ENCODE measurements at places on chromosomes 7 and 10.

DNA sequence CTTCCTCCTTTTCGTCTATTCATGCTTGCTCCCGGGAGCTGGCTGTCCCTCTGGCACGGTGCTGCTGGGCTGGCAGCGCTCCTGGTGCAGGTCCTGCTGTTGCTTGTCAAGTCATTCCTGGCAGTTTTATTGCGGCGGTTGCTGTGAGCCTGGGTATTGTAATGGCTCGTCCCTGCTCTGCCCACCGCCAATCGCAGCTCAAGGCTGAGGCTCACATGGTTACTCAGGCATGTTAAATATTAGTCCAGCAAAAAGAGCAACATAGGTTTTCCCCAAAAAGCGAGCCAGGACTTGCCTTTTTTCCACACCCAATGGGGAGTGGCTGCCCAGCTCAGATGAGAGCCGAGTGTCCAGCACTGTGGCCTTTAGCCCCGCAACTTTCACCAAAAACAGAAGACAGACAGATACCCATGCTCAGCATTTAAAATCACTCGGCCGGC lies 492.9 kb upstream of the FOXK1 start:
- no peak for ATAC-seq

DNA sequence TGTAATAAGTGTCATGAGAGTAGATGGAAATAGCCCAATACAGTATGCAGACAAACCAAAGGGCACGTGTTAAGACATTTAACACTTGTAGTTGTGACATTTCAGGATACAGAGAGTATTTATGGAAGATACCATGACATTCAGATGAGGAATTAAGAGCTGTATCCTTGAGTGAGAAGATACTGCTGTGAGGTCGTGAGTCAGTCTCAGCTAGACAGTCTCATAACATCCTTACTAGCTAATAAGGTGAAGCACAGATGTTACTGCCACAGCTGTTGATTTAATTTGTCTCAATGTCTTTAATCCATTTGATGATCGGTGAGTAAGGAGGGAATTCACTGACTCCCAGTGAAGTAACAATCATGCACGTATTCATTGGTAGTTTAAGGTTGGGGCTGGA lies 288.0 kb upstream of the AKR1E2 start:
- ATAC-seq: no peak

DNA sequence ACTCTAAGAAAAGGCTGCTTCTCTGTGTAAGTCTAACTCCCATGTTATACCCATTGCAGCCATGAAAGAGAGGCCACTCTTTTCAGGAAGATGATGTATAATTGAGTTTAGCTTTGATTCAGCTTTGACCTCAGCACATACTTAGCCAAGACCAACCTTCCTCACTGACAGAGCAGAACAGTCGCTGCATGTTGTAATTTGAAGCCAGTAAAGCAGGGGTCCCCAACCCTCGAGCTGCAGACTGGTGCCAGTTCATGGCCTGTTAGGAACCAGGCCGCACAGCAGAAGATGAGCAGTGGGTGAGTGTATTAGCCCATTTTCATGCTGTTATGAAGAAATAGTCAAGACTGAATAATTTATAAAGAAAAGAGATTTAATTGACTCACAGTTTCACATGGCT lies 223.9 kb downstream of the GPR158 start:
- ATAC-seq: no peak

DNA sequence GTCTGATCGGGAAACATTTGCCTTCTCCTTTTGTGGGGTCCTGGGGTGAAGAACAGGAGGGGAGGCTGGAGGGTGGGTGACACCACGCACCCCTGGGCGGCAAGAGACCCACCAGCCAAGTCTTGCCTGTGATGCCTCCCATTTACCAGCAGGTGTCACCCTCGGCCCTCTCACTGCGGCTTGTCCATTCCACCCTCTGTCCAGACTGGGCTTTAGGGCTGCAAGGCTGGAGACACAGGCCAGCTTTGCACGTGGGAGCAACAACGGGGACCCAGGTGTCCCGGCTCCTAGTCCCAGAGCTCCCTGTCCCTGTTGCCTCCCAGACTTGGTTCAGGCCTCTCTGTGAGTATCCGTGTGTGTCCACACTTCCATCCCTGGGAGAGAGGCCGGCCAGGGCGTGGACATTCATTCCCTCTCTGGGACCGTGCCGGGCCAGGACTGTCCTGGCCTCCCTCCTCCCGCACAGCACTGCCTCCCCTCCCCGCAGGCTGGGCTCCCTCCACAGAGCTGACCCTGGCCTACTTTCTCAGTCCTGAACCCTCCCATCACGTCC lies 36.2 kb upstream of the GTF2IRD1 start:
- peak; percentile 76 for ATAC-seq

- peak; percentile 11 for ATAC-seq
Measured at GRCh38 chr7:16644636-16645592, 640 bp downstream of the ANKMY2 start.

GRCh38 chr7:140010194-140010895 lies 52.4 kb downstream of the PARP12 start:
- ATAC-seq: no peak

GRCh38 chr7:157377436-157378124 lies 40.8 kb downstream of the DNAJB6 start:
- no peak for ATAC-seq

DNA sequence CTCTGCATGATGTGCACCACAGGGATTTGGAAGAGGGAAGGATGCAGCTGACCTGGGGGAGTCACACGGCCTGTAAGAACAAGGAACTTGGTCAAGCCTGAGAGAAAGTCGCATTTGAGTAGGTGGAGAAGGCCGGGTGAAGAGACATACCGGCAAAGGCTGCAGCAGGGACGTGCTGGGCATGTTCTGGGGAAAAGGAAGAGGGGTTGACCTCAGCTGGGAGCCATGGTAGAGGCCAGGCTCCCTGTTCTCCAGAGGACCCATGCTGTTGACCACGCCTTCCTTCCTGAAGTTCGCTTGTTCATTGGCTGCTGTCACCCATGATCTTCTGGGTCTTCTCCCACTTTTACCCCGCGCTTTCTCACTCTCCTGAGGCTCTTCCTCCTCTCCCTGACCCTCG lies 84.5 kb downstream of the HTR5A start:
- ATAC-seq: no peak

- no peak for ATAC-seq
Measured at GRCh38 chr7:82789883-82790609, 346.5 kb upstream of the CACNA2D1 start.

DNA sequence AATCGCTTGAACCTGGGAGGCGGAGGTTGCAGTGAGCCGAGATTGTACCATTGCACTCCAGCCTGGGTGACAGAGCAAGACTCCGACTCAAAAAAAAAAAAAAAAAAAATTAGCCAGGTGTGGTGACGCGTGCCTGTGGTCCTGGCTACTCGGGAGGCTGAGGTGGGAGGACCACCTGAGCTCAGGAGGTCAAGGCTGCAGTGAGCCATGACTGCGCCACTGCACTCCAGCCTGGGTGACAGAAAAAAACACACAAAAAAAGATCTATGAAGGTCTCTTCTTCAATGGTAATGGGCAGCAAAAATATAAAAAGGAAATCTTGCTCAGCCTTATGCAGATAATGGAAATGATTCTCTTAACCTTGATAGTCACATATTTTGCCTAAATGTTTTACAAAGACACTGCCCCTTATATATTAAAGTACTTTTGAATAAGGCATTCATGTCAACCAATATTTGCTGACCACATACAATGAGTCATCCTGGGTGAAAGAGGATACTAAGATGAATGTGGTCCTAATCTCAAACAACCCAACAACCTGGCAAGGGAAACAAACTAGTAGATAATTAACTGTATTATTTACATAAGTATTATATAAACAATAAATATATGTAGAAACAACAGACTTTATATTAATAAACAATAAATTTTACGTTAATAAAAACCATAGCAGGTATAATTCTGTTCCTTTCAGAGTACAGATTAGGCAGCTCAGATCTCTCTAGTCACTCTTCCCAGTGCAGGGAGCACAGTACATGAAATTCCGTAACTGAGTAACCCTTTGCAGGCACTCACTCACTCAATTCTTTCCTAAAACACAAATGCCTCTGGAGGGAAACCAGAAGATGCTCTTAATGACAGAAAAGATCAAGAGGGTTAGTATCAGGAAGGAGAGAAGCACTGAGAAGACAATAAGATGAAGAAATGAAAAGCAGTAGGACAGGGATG lies 8.1 kb downstream of the TOMM7 start:
- ATAC-seq: no peak

DNA sequence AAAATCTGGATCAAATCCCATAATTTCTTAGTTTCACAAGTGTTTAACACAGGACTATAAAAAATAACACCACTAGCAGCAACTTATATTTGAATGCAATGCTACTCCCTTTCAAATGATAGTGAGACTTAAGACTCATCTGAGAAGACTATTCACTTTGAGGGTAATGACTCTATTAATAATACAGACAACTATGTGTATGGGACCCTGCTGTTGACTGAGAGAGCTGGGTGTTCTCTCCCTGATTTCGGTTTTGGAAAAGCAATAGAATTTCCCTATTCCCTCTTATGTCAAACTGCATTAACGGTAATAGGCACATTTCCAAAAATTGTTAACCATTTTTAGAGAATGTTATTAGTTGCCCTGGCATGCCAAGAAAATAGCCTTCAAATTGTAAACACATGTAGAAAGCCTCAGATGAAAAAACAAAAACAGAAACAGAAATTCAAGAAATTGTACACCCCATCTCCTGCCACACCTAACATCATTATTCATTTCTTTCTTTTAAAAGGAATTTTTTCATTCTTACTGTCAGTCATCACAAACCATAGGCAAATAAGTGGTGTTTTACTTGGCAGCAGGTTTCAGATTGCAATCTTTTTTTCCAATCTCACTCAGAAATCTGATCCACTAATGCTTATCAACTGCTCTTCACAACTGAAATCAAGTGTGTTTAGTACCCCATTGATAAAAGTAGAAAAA lies 153.7 kb downstream of the TFPI2 start:
- no peak for ATAC-seq

DNA sequence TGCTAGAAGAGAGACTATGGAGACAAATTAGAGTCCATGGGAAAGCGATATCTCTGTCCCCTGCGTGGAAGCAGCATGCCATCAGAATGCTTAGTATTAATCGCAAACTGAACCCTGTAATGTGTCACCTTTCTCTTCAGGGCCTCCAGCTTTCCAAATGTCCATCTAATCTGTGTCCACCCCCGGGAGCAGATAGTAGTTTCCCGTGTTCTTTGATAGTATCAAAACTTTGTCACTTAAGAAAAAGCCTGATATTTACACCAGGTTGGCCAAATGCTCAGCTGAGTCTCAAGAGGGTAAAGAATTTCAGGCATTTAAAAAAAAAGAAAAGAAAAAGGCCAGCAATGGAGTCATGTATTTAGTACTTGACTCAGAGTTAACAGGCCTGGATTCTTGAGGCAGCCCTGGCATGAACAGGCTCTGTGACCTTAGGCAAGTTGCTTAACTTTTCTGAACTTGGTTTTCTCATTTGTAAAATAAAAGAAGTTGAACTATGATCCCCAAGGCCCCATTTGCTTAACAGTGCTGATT lies 10.4 kb upstream of the GSAP start:
- no peak for ATAC-seq

DNA sequence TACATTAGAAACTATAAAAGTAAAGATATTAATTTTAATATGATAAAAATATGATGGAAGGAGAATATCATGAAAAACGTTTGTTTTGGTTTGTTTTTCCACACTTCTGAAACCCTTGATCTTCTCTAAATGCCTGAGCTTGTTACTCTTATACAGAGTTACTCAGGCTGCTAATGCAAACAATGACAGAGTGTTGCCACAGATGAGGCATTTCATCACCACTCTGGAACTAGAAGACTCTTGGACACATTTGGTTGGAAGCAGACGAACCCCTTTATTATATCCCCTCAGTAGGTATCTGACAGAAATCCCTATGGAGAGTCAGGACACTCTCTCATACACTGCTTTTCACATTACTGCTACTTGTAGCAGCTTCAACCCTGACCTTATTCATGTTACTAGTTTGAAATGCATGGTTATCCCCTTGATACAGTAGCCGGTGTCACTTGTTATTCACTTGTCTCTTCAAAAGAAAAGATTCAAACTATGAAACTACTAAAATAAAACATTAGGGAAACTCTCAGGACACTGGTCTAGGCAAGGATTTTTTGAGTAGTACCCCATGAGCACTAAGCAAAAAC lies 66.9 kb downstream of the SEMA3C start:
- no peak for ATAC-seq

- ATAC-seq: no peak
Measured at GRCh38 chr7:17651341-17651740, 289.0 kb downstream of the SNX13 start.

DNA sequence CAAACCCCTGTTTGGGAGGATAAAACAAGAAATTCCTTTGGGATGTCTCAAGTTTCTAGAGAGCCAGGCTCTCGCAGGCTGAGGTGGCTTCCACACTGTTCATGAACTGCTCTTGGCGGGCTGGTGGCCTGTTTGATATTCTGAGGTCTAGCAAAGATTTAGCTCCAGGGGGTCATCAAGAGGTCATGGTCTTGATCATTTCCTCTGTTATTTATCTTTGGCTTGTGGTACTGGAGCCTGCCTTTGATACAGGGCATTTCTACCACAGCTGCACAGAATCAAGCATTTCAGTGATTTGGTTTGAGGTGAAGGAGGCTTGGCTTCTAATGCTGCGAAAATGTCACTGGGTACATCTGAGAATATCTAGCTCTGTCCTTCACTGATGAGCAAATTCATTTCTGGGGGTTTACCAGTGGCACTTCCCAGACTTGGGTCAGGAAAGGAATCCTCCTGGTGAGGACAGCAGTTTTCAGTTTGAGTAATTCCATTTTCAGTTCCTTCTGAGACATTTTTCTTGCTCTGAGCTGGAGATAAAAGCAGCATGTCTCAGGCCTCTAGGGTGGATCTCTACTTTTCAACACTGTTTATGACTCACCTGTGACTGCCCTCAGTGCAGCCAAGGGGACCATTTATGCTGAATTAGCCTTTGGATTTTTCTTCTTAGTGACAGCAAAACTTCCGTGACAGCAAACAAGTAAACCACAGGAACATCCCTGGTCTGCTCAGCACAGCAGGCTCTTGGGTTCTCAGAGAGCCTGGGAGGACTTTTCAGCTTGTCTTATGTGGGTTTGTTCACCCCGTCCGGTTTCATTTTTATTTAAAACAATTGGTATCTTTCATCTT lies 312.0 kb downstream of the RNLS start:
- peak; percentile 92 for ATAC-seq

GRCh38 chr10:79166312-79166721 lies 97.6 kb downstream of the ZMIZ1 start:
- no peak for ATAC-seq

GRCh38 chr7:157926107-157926506 lies 589.3 kb downstream of the DNAJB6 start:
- ATAC-seq: no peak

DNA sequence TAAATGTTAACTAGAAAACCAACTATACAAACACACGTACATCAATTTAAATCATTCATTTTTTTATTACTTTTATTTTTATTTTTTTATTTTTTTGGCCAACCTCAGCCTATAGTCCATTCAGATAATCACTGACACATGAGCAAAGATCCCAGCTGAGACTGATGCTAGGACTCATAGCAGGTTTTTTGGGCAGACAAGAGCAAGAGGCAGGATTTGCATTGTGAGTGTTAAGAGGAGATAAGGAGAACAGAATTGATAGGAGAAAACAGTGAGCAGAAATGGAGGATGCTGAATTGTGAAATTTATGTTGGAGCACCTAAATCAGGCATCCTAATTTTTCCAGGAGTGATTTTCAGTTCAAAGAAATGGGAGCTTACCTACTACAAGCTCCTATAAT lies 240.3 kb downstream of the SEMA3D start:
- no peak for ATAC-seq
